ENCODE measurements at places on chromosomes 16 and 17.

- DNase-seq = peak; percentile 96
Observed at GRCh38 chr16:4183237-4184037, 58.4 kb downstream of the SRL start.

GRCh38 chr17:76847031-76847430 lies 21.2 kb upstream of the MGAT5B start:
- DNase-seq = no peak

- DNase-seq = no peak
Observed at GRCh38 chr17:69907132-69907847, 167.7 kb upstream of the KCNJ16 start.

GRCh38 chr17:1745513-1746020 lies 2.9 kb downstream of the SERPINF2 start:
- no peak for DNase-seq

DNA sequence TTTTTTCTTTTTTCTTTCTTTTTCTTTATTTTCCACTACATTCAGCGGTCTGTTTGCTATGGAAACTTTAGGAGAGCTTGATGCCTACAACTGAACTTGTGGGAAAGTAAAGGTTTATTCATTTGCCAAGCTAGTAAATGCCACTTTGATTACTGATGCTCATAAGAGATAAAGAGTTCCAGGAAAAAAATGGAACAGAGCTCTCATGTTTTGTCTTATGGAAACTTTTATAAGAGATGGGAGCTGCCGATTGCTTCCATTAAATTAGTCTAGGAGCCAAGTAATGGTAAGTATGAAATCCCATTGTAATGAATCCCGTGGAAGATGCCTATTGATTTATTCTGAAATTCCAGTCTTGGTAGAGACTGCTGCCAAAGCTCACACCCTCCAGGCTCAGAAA lies 7.1 kb downstream of the ANKFN1 start:
- DNase-seq = no peak

- peak; percentile 78 for DNase-seq
Observed at GRCh38 chr17:10063730-10064241, 134.6 kb downstream of the GAS7 start.

DNA sequence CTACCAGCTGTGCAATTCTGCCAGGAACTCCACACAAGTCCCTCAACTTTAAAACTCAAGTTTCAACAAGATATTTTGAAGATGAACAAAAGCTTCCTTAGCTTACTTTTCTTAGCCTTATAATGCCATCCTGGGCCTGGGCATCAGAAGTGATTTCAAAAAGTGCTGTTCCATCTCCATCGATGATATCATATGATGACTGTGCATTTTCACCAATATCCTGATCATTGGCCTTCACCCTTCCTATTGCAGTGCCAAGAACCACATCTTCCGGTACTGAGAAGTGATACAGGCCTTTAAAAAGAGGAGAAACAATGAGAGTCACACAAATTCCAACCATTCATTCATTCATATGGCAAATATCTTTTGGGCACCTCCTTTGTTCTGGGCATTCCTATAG lies 215.4 kb downstream of the CDH8 start:
- DNase-seq = no peak

DNA sequence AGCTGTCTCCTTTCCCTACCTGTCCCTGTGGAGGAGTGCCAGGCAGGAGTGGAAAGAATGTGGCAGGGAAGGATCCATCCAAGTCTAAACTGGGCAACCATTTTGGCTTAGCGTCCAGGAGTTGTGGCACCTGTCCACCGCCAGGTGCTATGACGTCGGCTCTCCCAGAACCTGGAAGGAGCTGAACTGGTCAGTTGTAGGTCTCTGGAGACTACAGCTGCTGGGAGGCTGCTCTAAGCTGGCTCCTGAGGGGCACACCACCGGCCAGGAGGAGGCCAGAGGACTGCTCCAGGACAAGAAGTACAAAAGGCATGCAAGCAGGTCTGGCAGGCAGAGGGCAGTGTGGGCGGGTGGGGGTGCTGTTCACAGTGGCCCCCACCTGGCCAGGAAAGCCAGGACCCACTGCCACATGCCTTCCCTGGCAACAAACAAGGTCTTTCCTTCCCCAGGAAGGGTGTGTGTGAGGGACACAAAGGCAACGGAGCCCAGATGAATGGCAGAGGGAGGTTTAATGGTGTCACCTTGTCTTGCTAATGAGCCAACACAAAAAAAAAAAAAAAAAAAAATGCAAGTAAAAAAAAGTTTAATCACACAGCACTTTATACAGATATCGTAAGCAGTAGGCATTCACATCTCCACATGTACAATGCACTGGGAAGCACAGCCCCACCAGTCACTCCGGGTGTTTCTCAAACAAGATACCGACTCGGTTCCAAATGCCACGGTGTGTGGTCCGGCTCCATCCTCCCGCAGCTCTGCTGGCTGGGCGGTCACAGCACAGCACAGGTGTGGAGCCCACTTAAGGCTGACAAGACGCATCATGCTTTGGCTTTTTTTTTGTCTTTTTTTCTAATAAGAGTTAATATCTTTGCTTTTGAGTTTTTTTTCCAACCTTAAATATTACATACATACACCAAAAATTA lies 4.8 kb downstream of the SPHK1 start:
- peak; percentile 50 for DNase-seq

GRCh38 chr17:50129728-50130558 lies at the start of gene SAMD14:
TSS of gene SAMD14 (minus strand) at chr17:50130160. CDS start at chr17:50124959, 5,201 bp downstream.
- DNase-seq = no peak
